Stimulated activated CD4-positive, alpha-beta T cell treated with anti-CD3 and anti-CD28 coated beads, TNF-alpha, amount 100 ng/mL, for 1 hour (primary cell): ENCODE measurements at places on chromosomes 7 and 10.

DNA sequence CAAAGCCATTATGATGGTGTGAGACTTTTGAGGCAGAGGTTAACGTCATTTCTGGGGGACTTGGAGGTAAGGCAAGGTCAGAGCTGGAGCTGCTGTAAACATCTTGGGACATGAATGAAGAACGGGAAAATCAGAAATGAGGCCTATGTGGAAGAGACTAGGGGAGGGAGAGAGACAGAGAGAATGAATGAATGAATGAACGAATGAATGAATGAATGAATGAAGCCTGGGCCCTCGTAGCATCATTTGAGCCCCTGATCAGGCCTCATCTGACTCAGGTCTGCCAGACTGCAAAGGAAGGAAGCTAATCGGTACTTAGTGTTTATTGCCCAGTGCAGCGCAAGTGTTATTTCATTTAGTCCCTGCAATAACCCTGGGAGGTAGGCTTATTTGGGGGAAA is 79.6 kb downstream of the SLIT1 start:
- DNase-seq: no peak

- no peak for DNase-seq
These were observed 25.3 kb downstream of the VWDE start for GRCh38 chr7:12378389-12378788.

DNA sequence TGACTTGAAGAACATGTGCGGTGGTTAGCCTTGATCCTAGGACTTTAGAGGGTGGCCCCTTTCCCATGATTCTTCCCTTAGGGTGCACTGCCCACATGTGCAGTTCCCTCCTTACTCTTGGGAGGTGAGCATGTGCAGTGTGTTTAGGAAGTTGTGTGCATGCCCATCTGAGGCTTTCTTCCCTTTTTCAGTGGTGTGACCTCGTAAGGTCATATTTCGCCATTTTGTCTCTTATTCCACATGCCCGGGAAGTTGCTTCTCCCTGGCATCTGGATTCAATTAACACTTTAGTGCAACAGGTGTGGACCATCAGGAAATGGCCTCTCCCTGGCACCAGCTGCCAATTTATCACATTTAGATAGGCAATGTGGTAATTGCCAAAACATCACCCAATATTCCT is 380.6 kb upstream of the VSTM2A start:
- DNase-seq: no peak

- DNase-seq: no peak
These were observed 536.6 kb downstream of the TCERG1L start for GRCh38 chr10:130774871-130775270.

DNA sequence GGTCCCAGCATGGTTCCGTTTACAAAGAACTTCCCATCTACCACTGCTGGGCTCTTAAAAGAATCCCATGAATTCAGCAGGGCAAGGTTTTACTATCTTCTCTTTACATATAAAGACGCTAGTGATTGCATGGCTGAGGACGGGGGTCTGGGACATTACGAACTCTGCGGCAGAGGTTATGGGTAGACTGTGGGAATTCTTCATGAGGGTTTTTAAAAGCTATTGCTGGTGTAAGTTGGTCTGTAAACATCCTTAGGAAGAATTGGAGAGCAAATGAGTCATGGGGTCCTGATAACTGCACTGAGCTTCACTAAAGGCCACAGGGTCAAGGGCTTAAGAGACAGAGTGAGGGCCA is 53.1 kb upstream of the TMEM72 start:
- DNase-seq: no peak

DNA sequence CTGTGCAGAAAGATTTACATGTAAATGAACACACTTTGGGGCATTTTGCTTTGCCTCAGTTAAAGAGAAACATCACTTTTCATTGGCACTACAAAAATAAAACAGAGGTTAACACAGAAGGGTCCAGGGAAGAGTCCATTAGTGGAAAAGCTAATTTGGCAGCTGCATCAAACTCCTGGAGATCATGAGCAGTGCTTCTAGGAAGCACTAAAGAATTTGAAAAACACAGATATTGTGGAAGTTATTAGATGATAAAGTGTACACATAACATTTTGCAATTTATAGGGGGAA is 161.2 kb downstream of the LRRTM3 start:
- DNase-seq: no peak

DNA sequence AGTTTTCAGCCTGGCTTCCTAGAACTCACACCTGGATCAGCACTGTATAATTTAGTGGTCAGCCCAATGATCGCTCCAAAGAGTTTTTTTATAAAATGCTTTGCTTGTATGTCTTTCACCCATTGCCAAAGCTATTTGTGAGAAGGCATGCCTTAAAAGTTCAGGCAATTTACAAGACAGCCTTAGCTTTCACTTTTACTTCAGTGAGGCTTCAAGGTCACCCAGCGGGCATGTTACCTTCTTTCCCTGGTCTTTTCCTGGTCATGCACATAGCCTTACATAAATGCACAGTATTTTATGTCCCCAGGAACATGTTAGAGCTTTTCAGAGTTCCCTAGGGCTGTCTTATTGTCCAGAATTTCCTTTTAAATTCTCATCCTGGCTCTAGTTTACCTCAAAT is 179.9 kb upstream of the TMEM72 start:
- no peak for DNase-seq

DNA sequence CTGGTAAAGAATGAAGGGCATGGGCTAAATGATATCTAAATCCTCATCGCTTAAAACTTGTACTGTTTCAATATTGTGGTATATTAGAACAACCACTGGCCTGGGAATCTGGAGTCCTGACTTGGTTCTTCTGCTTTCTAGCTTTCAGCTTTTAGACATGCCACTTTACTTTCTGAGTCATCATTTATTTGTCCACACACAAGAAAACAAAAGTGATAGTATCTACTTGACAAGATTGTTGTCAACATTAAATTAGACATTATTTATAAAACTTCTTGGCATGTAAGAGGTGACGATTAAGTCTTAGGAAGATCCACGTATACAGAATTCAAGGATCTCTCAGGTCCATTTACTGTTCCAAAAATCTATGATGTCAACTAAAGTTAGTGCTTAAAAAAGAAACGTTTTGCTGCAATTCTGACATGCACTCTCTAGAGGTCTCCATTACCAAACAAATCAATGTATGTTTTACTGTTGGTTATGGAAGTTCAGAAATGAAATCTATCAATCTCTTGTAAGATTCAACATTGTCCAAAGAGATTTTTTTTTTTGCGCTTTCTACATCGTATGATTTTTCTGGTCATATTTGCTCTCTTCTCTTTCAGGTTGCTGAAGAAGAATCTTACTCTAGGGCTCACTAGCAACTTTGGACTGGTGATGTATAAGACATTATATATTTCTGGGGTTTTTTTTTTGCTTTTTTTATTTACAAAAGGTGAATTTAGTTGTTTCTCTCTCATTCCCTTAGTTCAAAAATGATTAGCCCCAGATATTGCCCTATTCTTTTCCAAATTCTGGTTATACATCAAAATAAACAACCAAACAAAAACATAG is 53.6 kb upstream of the DYNC1I1 start:
- DNase-seq: no peak

DNA sequence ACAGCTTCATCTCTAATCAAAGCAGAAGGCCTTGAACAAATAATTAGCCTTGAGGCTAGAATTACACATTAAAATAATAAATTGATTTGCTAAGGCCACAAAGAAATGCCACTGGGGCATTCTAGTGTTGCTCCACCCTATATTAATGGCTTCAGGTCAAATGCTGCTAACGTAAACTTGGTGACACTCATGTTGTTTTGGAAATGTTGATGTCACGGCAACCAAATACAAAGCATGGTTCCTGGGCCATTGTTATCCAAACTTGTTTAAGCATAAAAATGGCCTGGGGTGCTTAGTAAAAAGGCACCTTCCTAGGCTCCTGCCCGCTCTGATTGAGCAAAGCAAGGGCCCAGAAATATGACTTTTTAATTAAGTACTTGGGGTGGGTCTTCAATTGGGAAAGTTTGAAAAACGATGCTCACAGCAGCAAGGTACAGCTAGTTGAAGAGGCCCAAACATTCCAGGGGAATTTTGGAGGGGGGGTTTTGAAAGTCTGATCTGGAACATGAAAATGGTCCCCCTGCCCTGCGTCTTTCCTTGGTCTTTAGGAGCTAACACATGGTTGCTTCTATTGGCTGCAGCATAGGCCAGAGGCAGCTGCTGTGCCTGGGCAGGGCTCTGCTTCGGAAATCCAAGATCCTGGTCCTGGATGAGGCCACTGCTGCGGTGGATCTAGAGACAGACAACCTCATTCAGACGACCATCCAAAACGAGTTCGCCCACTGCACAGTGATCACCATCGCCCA is 67.8 kb downstream of the ABCC2 start:
- DNase-seq: no peak

GRCh38 chr10:32985775-32986350 is 27.8 kb upstream of the ITGB1 start:
- no peak for DNase-seq

- no peak for DNase-seq
These were observed 235.3 kb downstream of the CALN1 start for GRCh38 chr7:72176875-72177274.

- no peak for DNase-seq
These were observed 591.1 kb downstream of the PTPRN2 start for GRCh38 chr7:157996359-157997079.

DNA sequence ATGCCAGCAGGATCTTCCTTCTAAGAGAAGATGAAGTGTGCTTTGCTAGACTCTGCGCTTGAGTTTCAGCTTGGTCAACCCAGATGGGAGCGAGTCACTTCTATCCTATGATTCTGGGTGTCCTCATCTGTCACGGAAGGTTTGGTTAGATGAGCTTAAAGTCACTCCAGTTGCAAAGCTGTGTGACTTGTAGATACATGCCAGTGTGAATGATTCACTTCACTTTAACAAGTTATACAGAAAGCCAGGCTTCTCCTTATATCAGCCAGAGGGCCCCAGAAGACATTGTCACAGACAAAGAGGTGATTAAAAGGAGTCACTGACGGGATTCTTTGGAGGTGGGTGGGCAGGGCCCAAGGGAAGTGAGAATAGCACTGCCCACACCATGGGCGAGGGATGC is 122.6 kb upstream of the PFKP start:
- DNase-seq: no peak

DNA sequence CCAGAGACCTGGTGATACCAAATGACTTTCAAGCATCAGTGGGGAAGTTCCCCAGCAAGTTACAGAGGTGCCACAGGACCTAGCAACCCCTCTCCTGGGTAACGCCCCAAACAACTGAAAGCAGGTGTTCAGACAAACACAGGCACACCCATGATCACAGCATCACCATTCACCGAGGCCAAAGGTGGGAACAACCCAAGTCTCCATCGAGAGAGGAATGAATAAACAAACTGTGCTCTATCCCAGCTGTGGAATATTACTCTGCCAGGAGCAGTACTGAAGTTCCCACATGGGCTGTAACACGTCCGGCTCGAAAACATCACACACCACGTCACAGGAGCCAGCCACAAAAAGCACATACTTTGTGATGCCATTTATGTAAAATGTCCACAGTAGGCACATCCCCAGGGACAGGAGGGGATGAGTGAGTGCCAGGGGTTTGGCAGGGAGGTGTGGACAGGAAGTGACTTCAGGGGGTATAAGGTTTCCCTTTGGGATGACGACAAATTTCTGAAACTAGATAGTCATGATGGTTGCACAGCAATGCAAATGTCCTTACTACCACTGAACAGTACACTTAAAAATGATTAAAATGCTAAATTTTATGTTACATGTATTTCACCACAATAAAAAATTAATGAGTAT is 222.8 kb downstream of the TNS3 start:
- DNase-seq: no peak

- no peak for DNase-seq
These were observed 80.1 kb downstream of the SH2D4B start for GRCh38 chr10:80617807-80618206.

DNA sequence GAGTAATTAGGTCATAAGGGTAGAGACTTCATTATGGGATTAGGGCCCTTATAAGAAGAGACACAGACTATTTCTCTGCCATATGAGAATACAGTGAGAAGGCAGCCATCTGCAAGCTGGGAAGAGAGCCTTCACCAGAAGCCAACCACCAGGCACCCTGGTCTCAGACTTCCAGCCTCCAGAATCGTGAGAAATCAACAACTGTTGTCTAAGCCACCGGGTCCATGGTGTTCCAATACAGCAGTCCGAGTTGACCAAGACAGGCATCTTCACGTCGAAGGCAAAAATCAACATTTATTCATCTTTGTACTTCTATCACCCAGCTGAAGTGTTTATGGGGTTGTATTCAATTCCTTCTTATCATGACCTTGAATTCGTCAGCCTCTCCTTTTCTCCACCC is 5.3 kb downstream of the TUBAL3 start:
- no peak for DNase-seq

DNA sequence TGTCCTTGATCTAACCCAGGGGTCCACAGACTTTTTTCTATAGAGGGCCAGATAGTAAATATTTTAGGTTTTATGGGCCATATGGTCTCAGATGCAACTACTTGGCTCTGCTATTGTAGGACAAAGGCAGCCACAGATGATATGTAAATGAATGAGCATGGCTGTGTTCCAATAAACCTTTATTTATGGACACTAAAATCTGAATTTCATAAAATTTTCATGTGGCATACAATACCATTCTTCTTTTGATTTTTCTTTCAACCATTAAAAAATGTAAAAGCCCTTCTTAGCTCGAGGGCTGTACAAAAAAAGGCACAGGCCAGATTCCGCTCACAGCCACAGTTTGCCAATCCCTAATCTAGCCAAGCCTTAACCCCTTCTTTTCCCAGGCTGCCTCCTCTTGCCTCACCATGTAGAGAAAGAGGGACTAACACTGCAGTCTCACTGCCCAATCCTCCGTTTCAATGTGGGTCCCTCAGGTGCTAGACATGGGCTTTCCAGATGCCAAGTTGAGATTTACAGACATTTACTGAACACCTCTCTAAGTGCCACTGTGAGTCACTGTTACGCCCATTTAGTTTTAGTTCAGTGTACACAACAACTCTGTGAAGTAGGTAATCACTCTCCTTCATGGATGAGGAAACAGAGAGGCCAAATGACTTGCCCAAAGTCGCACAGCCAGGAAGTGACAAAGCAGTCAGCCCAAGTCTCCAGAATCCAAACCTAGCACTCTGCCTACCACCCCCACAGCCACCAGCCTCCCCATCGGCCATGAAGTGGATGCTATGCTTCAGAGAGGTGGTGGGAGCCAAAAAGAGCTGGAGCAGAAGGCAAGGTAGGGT is 132.6 kb upstream of the PDLIM1 start:
- DNase-seq: no peak

DNA sequence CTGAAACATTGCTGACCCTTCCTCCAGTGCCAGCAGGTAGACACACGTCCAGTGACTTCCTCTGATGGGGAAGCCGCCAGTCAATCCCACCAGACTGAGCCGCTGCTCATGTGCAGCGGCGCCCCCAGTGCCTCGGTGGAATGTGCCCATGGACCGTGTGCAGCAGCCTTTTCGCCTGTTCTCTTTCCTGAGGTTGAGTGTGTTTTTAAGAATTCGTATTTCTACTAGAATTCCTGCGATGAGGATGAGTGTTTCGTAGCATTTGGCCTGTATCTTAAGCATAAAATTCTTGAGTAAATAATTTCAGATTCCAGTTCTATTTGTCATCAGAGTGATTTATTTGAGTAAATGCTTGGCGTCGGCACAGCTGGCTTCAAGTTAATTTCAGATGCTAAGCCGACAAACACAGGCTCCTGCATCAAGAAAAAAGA is 35.4 kb downstream of the BNIP3 start:
- no peak for DNase-seq
